ENCODE measurements at places on chromosomes 2 and 18.

DNA sequence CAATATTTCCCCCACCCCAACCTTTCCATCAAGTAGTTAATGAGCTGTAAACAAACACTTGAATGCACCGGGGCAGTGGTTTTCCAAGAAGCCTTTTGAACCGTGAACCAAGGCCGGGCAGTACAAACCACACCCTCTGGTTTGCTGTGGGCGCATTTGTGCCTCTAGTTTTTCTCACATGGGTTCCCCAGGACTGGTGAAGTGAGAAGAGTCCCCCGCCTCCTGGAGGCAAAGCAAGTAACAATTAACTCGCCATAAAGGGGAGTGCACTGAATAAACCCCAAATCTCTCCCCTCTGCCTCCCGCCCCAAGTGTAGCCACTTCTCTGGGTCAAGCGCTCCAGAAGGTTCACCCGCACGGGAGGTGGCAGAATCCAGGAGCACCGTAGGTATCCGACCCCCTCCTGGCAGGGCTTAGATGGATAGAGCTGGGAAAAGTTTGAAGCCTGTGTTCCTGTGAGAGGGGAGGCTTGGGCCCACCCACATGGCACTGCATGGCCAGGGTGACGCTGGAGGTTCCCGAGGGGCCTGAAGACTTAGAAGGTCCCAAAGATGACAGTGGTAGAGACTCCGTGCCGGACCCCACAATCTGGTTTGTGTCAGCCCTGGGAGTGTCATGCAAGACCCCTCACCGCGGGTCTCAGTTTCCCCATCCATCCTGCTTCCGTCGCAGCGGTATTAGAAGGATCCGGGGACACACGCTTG, 182.2 kb downstream of the SMAD2 start:
- no peak for DNase-seq

DNA sequence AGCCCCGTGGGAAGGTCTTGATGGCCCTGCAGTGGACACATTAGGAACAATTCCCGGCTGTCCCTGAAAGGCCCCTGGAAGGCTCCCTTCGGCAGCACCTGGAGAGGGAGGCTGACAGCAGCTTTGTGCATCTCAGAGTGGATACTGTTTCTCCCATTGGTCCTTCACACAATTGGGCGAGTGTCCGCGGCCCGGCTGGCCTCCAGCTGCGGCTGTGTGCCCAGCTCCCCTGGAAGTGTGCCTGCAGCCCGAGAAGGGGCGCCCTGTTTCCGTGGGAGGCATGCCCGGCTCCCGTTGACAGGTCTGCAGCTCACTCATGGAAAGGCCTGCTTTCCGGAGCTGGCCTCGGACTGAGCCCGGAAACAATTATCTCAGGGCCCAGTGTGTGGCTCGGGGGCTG, 103.7 kb downstream of the LPIN1 start:
- no peak for DNase-seq

DNA sequence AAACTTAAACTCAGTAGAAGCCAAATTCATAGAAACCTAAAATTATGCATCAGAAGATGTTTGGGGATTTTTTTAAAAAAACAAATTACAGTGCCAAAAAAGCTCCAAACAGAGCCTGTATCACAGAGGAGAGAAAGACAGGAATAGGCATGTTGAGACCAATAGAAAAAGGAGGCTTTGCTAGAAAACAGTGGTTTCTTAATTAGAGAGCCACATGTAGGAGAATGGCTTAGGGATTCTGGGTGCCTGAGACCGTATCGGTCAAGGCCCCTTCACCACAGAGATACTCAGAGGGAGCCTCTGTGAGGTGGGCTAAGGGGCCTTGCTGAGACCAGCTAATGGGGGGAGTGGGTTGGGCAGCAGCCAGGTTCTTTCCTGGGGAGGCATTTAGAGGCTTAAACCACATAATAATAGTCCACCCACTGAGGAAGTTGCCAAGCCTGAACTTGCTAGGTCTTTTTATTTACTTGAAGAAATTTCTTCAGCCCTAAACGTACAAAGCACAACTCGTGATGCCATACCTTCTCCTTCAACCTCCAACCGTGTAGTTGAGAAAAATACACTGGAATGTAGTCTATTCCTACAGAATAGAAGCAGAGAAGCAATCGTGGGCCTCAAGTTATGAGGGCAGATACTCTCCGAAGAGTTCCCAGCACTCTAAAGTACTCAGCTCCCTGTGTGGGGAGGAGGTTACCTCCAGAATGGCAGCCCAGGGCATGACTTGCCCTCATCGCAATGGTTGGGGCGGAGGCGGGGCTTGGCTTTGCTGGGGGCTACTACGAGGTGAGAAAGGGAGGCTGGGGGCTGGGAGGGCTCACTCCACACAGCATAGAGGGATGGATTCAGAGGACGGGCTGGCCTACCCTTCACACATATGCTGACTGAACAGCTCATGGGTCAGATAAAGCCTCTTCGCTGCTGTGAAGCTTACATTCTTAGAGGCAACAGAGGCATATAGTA, 237.9 kb downstream of the TPGS2 start:
- no peak for DNase-seq

GRCh38 chr2:7154656-7155055, 237.4 kb downstream of the RNF144A start:
- DNase-seq: no peak

- DNase-seq: no peak
Observed at GRCh38 chr18:30149585-30149984, 893.0 kb downstream of the DSC3 start.

DNA sequence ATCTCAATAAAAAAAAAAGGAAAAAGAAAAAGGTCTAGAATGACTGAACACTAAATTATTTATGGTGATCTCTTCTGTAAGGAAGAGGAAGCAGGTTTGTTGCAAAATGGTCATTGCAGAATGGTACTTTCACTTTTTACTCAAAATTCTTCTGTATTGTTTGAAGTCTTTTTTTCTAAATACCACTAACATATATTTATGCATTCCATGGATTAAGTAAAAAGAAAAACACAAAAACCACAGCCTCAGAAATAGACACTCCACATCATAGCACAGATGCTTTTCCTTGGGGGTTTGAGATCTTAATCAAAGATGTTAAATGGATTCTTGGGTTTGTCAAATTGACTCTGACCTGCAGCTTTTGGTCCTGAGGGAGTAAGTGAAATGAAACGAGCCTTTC, 47.4 kb downstream of the RHOB start:
- DNase-seq: no peak

DNA sequence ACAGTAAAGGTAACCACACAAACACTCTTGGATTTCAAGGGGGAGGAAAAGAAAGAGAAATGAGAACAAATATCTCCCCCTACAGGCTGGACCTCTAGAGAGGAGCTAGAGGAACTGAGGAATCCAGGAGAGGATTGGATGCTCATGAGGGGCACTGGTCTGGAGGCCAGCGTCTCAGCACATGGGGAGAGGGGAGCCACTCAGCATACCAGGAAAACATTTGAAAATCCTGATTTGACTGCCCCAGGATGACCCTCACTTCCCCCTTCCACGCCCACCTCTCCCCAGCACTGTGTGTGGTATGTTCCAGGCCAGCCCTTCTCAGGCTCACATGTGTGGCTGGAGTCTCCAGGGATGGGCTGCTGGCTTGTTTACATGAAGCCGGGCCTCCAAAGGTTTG, 396.8 kb upstream of the ID2 start:
- DNase-seq: no peak

DNA sequence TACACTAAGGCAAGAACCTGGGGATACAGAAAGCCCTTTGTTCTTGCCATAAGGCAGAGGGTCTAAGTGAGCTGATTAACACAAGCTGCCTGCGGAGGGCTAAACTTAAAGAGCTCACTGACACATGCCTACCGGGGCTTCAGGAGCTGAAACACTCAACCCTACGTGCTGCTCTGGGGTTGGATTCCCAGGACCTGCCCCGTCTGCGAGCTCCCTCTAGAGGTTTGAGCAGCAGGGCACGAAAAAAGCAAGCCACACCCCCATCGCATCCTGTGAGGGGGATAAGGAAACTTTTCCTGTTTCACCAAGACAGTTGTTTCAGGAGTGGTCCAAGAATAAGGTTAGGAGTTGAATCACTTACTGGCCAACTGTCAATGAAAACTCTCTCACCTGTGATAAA, 562.1 kb downstream of the TMX3 start:
- no peak for DNase-seq

- no peak for DNase-seq
Observed at GRCh38 chr2:8549273-8549922, 132.5 kb upstream of the ID2 start.

- DNase-seq: no peak
Observed at GRCh38 chr2:239208465-239209180, 192.2 kb downstream of the HDAC4 start.

DNA sequence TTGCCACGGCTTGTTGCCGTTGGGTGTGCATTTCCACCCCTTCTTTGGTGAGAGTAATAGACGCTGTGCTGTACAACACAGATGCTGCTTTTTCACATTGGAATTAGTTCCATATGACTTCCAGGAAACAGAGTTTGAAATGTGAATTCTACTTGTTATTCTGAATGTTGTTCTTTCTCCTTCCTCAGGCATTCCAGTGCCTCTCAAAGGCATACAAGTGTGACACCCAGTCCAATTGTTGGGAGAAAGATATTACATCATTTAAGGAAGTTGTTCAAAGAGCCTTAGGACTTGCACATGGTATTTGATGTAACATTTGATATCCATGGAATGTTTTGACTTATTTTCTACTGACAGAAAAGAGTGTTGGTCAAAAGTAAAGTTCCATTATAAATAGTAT, 134.4 kb upstream of the LTBP1 start:
- no peak for DNase-seq

GRCh38 chr2:9219027-9219445, 12.4 kb downstream of the ASAP2 start:
- no peak for DNase-seq

DNA sequence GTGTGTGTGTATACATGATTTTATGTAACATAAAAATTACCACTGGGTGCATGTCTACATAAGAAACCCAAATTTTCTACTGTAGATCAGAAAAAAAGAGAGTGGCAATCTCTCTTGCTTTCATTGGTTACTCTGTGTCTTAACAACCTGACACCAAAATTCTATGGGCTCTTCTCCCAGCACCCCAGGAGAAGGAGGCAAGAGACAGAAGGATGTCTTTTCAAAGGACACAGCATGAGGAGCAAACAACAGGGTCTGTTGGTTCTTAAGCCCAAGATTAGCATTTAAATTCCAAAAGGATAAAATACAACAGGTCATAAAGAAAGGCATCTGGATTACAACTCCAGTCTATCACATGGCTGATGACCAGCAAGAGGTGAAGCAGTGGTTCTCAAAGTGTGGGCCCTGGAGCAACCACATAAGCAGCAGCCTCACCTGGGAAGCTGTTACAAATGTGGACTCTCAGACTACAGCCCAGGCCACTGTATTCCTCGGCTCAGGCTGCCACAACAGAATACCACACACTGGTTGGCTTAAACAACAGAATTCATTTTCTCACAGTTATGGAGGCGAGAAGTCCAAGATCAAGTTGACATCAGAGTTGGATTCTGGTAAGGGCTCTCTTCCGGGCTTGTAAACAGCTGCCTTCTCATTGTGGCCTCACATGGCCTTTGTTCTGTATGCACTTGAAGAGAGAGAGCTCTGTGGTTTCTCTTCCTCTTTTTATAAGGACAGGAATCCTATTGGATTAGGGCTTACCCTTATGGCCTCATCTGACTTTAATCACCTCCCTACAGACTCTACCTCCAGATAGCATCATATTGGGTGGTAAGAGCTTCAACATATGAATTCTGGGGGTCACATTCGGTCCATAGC, 79.8 kb upstream of the RNF152 start:
- no peak for DNase-seq

- DNase-seq: no peak
Observed at GRCh38 chr2:114040826-114041225, 150.9 kb downstream of the ACTR3 start.

GRCh38 chr2:46239175-46239846, 57.9 kb upstream of the EPAS1 start:
- no peak for DNase-seq

DNA sequence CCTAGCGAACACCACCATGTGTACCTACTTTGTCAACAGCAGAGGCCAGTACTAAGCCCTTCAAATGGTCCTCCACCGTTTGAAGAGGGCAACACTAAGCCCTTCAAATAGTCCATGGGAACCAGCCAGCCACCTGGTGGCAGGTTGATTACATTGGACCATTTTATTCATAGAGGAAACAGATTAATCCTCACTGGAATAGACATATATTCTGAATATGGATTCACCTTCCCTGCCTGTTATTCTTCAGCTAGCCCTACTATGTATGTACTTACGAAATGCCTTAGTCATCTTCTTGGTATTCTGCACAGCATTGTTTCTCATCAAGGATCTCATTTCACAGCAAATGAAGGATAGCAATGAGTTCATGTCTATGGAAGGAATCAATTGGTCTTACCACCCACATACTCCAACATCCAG, 10.0 kb upstream of the ZNF396 start:
- no peak for DNase-seq

GRCh38 chr2:194289712-194290346, 1367.2 kb upstream of the SLC39A10 start:
- no peak for DNase-seq

GRCh38 chr2:22134421-22134820, 1010.7 kb downstream of the TDRD15 start:
- no peak for DNase-seq

DNA sequence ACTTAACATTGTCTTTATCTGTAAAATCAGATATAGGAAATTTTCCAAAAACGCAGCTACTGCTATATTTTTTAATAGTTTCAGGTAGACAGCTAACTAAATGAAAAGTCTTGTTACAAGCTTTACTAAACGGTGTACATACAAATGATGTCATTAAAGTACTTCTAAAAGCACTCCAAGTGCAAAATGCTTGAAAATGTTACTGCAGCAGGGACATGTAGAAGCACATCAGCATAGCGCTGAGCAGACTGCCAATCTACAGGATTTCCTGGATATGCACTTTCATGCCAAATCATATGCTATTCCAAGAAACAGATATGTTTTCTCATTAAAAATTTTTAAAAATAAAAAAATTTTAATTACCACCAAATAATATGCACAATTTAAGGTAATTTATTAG, 61.7 kb downstream of the SMAD2 start:
- no peak for DNase-seq

DNA sequence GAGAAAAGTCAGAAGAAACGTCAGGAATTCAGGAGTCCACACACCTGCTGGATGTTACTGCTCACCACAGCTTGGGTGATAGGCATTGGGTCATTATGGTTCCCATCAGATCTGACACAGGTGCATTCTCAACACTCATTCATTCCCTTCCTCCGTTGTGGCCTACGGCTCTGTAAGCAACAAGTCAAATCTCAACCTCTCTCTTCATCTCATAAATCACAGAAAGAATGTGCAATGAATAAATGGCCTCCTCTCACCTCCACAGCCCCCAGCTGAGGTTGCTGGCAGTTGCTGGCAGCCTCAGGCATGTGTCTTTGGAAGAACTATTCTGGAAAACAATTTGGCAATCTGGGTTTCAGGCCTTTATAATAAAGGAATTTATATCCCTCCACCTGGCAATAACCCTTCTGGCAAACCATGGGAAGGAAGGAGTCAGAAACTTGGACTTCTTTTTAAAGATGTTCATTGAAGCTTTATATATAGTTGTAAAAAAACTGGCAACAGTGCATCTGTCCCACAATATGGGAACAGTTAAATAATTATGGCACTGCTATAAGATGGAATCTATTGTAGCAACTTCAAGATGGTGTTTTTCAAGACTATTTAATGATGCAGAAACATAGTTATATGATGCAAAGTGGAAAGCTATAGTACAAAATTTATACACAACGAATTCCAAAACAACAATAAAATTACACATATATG, 175.4 kb downstream of the ANAPC1 start:
- no peak for DNase-seq
